Stimulated activated CD8-positive, alpha-beta memory T cell treated with anti-CD3 and anti-CD28 coated beads, Interleukin-15, amount 100 ng/mL, for 1 hour (primary cell): ENCODE measurements at places on chromosomes 4 and X.

DNA sequence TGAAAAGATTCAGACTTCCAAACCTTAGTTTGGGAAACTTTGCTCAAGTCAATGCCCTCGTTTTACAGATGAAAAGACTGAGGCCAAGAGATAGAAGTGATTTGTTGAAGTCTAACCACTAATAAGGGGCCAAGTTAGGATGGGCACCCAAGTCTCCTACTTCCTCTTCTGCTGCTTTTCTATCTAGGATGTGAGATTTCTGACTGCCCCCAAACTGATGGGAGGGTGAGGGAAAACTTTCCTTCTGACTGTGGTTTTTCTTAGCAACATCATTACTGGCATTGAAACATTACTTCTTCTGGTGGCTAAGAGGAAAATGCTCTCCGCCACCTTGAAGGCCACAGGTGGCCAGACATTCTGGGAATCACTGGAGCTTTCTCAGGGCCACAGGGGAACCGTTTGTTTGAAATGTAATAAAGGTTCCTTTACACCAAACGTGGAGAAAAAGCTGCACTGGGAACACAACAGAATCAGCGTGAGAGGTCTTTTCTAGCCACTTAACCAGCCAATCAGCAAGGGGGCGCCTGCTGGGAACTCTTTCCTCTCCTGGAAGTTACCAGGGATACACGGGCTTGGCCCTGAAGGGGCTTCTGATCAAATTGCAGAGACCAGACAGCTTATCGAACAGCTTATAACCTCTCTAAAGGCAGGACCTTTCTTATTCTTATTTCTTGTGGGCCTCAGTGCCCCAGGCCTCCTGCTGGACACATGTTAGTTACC, 115.9 kb upstream of the TEX13D start:
- no peak for DNase-seq

GRCh38 chrX:17164941-17165340, 210.1 kb upstream of the NHS start:
- no peak for DNase-seq

GRCh38 chr4:182188622-182189021, 54.6 kb upstream of the TENM3 start:
- DNase-seq: no peak

DNA sequence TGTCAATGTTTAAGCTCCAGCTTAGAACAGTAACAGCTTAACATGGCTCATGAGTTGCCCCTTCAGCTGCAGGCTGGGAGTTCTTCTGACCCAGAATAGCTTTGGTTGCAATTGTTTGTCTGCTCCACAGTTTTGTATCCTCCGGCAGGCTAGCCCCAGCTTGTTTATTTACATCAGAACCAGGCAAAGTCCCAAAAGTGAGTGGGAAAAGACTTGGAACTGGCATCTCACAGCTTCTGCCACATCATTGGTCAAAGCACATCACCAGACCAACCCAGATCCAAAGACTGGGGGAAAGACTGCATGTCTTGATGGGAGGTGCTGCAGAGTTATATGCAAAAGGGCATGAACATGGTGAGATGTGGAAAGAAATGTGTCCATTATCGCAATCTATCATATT, 231.2 kb upstream of the CPEB2 start:
- no peak for DNase-seq

GRCh38 chr4:153531976-153532626, 65.9 kb downstream of the TMEM131L start:
- no peak for DNase-seq

DNA sequence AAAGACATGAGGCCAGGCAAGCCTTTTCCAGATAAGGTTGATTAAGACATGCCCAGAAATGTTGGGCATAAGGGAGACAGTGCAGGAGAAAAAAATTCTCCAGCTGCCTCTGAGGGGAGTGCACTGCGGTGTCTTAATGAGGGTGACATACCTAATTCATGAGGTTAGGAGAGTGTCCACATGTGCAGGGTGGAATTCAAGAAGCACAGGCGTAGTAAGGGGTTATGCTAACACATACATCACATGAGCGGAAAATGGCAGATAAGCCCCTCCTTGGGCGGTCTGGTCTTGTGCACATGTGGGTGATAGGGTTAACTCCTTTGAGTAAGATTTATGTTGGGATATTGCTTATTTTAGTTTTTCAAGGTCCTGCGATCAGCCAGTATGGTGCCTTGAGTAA, 122.4 kb downstream of the PHKA2 start:
- DNase-seq: no peak

- DNase-seq: no peak
Measured at GRCh38 chr4:3310301-3311094, 17.7 kb downstream of the RGS12 start.

GRCh38 chr4:184795214-184795844, 30.4 kb downstream of the ACSL1 start:
- no peak for DNase-seq

DNA sequence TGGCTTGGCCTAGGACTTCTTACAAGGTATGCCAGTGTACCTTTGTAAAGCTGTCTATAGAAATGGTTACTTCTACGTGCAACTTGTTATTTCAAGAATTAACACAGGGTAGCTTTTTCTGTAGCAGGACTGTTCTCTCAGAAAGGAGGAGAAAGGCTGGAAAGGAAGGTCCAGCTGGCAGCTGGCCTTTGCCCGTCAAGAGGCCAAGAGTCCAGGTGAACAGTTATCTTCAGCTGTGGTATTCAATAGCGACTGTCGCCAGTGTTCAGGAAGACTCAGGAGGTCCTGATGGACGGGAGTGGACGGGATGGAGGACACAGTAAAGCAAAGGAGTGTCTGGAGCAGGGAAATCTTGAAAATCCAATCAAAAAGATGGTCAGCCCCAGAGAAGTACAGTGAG, 4.7 kb downstream of the CYP4V2 start:
- DNase-seq: no peak

GRCh38 chr4:185512516-185512915, 22.8 kb downstream of the PDLIM3 start:
- DNase-seq: no peak

DNA sequence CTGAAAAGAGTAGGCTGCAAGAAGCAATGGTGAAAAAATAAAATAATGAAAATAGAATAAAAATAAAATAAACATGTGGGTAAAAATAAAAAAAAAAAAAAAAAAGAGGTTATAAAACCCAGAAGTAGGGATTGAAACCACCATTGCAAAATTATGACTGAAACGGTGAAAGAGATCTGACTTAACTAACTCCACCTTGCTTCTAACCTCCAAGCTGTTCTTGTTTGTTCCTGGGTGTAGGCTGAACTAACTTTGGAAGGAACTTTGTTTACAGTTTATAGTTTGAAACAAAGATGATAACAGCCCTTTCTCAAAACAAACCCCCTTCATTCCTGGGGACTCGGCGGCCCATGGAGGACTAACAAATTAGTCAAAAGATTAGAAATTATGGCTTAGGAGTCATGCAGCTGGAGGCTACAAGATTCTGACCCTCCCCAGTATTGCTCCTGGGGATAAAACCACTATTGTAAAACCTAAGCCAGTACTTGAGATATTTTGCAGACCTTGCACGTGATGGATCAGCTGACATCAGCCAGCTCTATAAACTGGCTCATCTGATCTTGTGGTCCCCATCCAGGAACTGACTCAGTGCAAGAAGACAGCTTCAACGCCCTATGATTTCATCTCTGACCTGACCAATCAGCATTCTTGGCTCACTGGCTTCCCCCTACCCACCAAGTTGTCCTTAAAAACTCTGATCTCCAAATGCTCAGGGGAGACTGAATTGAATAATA, 30.4 kb downstream of the DDX60L start:
- no peak for DNase-seq

DNA sequence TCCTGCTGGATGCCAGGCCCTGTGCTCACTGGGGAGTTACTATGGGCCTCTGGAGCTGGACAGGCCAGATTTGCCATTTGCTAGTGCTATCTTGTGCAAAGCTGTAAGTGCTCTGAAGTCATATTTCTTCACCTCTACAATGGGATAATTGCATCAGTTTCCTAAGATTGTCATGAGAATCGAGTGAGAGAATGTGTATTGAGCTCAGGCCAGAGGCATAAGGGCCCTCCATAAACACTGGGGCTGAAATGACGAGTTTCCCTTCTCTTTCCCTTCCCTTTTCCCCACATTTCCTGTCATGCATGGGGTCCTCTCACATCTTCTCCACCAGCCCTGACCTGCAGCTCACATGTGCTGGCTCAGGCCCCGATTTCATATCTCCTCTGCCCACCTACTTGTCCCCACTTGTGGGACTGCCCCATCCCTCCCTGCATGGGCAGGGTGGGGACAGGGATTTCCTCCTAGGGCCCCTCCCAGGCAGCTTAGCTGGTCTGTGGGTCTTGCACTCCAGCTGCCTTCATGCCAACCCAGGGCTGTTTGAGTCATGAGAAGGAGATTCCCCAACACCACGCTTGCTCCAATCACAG, 358.8 kb downstream of the MID1IP1 start:
- no peak for DNase-seq

GRCh38 chrX:17814557-17814956, 46.5 kb downstream of the RAI2 start:
- no peak for DNase-seq

- DNase-seq: no peak
Measured at GRCh38 chrX:133516686-133517085, 101.4 kb upstream of the GPC4 start.

DNA sequence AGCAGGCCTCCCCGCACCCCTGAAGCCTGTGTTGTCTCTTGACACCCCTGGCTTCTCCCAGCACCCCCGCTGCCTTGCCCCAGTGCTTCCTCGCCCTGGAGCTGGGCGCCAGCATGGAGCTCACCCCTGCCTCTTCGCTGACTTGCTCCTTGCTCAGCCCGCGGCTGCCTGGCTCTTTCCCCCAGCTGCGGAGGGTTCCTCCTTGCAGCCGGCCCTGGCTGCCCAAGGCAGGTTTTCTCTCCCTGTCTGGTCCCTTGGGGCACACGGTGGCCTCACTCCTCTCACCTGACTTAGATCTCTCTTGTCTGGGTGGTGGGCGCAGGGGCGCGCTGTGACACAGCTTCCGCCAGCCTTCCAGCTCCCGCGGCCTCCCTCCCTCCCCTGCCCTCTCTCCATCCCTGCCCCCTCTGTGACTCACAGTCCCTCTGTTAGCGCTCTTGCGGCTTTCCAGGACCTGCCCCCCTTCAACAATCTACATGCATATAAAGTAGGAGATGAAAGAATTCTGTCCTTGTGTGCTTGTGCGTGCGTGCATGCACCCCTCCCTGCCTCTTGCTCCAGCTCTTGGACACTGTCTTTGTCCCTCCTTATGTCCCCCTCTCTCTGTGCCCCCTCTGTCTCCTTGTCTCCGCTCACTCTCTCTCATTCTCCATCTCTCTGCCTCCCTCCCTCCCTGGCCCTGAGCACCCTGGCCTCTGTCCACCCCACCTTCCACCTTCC, 2.2 kb downstream of the PLXNB3 start:
- no peak for DNase-seq

DNA sequence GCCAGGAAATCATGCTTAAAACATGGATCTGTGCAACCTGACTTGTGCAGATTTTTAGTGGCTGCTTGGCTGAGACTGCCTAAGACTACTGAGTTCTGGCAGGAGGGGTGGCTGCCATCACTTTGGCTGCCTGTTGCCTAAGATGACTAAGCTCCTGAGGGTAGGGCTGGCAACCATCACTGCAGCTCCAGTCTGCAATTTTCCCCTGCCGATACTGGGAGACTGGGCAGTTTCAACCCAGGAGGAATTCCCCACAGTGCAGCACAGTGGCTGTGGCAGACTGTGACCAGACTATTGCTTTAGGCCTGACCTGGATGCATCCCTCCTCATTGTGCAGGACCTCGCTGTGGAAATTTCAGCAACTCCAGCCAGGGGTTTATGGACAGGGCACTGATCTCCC, 544.9 kb downstream of the ANKRD50 start:
- DNase-seq: no peak

- DNase-seq: no peak
Measured at GRCh38 chr4:86857341-86858052, 8.3 kb upstream of the SLC10A6 start.

GRCh38 chr4:7699031-7699430, 240.6 kb downstream of the AFAP1 start:
- DNase-seq: no peak

GRCh38 chr4:30385650-30386049, 334.5 kb upstream of the PCDH7 start:
- DNase-seq: no peak

DNA sequence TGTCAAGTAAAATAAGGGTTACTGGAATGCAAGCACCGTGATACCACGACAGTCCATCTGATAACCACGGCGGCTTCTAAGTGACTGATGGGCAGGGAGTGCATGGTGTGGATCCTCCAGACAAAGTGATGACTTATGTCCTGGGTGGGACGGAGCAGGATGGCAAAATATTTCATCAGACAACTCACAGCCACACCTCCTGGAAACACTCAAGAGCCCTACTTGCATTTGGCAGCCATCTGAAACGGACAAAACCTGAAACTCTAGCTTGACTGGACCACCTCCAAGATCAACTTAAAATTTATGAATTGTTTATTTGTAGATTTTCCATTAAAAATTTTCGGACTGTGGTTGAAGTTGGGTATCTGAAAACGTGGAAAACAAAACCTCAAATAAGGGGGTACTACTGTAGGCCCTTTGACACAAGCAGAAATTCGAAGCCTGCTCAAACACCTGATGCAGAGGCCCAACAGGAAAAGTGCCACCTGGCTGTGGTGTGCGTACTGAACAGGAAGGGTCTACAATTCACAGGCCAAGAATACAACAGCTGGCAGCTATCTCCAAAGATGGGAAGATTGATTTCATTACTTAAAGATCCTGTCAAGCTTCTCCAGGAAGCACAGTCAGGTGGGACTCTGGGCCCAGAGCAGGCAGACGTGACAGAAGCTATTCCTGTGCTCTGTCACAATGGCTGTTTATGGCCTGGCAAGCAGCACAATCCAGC, 26.0 kb downstream of the LRIT3 start:
- DNase-seq: no peak

DNA sequence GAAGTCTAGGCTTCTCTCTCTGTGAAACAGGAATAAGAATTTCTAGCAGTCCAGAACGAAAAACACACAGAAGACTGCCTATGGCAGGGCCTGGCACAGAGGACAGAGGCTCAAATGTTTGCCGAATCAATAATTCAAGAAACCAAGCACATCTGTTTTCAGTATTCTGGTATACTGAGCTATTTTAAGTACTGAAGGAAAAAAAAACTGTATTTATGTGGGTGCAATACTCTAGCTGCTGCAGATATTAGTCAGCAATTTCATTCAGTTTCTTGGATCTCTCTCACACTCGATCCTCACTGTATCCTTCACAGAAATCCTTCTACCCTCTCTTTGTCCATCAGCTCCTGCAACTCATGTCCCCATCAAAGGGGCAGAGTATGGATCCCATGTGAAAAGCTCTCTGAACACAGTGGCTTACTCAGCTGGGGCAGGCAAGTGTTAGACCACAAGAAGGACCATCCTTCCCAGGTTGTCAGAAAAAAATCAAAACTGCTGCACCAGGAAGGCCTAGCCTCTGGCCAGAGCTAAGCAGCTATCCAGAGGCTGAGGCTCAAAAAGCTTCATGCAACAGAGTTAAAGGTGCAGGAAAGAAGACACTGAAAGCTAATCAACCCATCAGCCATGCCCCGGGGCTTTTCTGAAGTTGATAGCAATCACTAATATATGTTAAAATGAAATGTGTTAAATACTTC, 9.1 kb upstream of the USO1 start:
- DNase-seq: no peak

DNA sequence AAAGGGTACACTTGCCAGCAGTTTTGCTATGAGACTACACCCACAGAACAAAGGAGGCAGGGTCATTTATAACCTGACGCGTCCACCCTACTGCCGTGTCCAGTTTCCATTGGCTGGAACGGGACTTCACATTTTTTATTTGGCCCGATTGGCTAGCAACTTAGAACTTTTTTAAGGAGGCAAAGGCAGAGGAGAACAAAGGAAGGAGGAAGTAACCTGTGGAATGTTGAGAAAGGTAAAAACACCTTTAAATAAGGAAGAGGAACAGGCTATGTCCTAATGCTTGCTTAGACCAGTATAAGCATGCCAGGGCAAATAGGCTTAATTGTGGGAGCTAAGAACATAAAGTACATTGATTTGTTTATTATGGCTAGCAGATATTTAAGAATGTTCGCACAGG, 18.7 kb downstream of the KDM6A start:
- DNase-seq: no peak
